ENCODE measurements at places on chromosomes 1 and 21.

- no peak for DNase-seq
Observed at GRCh38 chr1:18807334-18808063, 52.0 kb downstream of the TAS1R2 start.

DNA sequence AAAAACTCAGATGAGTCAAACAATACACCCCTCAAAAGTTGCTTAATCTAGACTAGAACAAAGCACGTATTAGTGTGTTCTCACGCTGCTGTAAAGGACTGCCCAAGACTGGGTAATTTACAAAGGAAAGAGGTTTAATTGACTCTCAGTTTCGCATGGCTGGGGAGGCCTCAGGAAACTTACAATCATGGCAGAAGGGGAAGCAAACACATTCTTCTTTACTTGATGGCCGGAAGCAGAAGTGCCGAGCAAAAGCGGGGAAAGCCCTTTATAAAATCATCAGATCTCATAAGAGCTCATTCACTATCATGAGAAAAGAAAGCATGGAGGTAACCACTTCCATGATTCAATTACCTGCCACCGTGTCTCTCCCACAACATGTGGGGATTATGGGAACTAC is 10.1 kb downstream of the JAM2 start:
- no peak for DNase-seq

DNA sequence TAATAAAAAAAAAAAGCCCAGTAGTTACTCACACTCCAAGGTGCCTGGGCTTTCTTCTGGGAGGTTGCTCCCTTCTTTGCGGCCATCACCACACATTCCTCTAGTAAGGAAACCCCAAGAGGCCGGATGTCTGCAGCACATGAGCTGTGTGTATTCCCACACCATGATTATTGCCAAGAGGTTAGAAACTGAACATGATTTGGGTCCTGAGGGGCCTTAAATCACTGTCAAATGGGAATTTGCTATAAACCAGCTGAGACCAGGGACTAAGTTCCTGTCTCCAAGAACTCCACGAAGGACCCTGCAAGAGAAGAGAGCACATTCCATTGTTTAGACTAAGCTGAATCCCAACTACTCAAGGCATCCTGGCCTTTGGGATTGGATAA is 85.3 kb upstream of the SSX2IP start:
- DNase-seq, result no peak

DNA sequence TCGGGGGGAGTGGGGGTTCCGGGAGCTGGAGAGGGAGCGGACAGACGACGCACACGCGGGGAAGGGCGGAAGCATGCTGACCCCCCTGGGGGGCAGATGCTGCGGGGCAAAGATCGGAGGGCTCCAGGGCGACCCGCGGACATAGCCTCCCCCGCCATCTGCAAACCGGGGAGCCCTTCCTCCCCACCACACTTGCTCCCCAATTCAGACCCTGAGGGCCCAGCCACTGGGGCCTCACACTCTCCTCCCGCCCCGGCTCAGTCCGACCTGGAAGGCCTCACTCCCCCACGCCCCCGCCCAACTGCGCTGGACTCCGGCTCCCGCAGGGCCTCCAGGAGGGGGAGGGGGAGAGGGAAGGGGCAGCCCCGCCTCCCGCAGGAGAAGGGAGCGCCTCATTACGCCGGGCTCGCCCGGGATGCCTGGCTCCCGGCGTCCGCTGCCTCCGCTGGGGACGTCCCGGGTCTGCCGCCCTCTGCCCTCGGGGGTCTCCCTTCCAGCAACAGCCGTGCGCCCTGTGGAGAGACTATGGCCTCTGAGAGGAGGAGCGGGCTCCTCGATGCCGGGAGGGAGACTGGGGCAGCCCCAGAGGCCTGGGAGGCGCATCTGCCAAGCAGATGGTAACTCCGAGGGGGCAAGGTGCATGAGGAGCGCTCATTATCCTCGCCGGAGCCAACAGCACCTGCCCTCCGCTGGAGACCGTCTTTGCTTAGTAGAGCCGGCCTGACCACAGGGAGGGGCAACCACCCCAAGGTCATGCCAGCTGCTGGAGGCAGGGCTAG is 636 bp upstream of the CAMK2N1 start:
- peak; percentile 67 for DNase-seq

DNA sequence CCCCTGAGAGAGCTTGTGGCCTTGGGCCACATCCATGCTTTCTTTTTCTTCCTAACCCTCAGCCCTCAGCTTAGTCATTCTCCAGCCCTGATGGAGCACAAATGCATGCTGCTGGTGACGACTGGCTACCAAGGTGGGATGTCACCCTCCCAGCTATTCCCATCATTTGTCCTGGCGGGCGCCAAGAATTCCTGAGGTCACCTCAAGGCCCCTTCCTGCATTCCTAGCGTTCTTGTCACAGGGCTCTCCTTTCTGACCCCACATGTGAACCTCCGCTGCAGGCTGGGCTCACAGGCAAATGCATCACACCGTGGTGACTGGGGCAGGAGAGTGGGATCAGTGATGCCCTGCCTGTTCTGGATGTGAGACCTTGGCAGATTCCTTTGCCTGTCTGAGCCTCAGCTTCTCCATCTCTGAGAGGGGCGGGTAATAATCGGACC is 53.4 kb upstream of the IFFO2 start:
- no peak for DNase-seq

DNA sequence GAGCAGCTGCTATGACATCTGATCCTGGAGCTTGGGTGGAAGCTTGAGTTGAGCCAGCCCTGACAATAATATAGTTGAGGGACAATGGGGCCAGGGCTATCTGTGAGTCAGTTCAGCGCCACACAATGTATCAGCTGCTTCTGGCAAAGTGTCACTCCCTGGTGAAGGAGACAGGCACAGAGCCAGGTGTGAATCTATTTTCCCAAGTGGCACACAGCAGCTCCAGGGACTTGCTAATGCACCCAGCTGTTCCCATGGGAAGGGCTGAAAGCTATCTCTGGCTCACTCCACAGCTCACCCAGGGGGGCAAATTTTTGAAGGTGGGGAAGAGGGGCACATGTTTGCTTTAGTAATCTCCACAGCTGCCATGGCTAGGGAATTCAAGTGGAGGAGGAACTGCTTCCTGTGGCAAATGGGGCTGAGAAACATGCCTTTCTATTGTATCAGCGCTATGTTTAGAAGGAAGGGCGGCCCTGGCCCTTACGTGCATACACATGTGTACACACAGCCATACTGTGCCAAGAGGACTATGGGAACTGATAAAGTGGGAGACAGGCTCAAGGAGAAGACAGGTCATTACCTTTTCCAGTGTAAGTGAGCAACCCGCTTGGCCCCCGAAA is 2.2 kb downstream of the CYB5R1 start:
- peak; percentile 45 for DNase-seq

DNA sequence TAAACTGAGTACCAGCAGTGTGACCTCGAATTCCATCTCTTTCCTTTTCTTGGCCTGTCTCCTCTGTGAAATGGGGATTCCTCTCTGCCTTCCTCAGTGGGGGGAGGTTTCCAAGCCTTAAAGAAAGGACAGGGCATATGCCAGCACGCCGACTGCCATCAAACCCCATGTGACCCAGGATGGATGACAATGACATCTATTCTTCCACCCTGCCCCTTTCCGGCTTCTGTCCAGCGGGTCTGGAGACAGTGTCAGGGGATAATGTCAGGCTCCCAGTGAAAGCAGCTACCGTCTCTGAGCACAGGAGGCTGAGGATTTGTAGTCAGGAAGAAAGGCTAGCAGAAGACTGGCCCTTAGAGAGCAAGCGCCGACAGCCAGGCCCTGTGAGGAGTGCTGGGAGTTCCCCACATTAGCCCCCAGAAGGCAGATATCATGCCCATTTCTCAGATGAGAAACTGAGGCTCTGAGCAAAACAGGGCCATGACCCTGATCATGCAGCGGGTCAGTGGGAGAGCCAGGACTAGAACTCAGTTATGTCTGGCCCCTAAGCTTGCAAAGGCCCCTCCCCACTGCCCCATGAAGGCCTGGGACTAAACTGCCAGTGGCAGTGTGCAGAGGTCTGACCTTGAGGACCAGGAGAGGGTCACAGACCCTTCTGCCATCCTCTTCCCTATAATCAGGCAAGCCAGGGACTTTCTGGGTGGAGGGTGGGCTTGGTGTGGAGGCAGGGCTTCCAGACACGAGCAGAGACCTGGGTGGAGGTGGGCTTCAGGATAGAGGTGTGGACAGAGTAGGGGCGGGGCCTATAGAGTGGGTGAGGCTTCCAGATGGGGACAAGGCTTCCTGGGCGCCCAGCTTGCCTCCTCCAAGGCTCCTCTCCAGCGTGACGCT is 30.1 kb downstream of the CDCA8 start:
- DNase-seq, result no peak

- DNase-seq, result peak; percentile 45
Observed at GRCh38 chr1:86429835-86430234, 5.9 kb downstream of the CLCA2 start.

GRCh38 chr1:109027841-109028240 is 14.1 kb downstream of the WDR47 start:
- no peak for DNase-seq

DNA sequence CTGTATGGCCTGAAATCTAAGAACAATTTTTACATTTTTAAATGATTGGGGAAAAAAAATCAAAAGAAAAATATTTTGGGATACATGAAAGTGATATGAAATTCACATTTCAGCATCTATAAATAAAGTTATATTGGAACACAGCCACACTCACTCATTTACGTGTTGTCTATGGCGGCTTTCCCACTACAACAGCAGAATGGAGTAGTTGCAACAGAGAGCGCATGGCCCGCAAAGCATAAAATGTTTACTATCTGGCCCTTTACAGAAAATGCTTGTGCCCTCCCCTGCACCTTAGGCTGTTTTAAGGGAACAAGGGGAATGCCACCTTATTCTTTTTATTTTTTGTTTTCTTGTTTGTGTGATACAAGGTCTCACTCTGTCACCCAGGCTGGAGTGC is 3.5 kb downstream of the KLHDC8A start:
- no peak for DNase-seq

GRCh38 chr1:18319099-18319498 is 161.6 kb upstream of the KLHDC7A start:
- DNase-seq, result no peak

GRCh38 chr1:41875487-41875886 is 43.2 kb downstream of the HIVEP3 start:
- no peak for DNase-seq

DNA sequence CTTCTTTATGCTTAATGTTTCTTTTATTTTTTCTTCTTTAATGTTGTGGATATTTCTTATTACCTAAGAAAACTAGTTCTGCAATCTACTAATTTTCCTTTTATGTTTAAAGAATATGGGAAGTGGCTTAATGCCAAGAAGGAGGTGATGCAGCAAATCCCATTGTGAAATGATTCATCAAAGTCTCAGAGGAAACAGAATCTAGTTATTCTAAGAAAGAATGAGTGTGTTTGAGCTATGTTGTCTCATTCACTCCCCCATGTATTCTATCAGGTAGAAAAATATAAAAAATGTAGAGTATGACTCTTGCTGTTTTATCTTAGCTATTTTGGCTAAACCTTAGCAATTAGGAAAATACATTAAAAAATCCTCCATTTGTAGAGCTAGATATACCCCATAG is 659.9 kb upstream of the RGS18 start:
- DNase-seq, result no peak

DNA sequence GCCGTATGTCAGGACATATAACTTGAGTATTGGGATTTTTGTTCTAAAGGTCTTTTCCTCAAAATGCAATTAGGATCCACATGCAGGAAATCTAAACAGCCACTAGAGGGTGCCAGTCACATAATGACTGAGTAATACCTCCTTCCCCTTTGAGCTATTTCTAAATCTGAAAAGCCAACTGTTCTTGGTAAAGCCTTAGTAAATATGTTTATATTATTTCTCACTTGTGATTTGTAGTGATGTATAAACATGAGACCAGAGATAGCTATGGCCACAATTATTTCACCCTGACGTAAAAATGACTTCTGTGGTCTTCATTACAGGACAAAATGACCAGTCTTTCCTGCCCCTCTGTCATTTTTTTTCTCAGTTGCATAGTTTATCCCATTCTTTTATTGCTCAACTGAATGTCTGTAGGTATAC is 41.0 kb upstream of the DR1 start:
- DNase-seq, result no peak

DNA sequence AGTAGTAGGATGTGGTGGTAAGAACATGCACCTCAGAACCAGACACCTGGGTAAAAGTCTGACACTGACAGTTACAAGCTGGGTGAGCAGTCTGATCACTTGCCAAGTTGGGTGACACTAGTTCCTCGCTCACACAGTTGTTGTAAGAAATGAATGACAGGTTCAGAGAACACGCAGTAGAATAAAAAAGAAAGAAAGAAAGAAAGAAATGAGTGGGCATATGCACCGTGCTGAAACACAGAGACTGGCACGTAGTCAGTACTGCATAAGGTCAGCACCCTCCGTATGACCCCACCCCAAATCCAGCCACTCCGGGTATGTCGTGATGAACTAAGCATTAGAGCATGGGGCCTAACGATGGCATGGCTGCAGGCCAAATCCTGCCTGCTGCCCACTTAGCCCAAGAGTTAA is 90.6 kb downstream of the GLUL start:
- no peak for DNase-seq

DNA sequence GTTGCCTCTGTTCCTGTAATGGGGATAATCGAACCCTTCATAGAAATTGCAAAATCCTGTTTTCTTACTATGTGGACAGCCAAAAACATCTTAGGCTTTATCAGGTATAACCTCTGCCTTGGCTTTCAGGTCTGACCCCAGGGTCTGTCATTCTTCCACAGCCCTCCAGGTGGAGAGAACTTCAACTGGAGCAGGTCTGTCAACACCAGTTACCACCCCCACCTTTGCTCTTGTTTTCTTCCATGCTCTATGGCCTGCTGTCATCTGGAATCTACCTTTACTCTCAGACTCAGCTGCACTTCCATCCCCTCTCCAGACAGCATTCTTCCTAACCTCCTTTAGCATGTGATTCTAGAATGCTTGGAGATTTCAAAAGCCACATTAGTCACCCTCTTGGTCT is 10.4 kb upstream of the GJA9 start:
- DNase-seq, result no peak

DNA sequence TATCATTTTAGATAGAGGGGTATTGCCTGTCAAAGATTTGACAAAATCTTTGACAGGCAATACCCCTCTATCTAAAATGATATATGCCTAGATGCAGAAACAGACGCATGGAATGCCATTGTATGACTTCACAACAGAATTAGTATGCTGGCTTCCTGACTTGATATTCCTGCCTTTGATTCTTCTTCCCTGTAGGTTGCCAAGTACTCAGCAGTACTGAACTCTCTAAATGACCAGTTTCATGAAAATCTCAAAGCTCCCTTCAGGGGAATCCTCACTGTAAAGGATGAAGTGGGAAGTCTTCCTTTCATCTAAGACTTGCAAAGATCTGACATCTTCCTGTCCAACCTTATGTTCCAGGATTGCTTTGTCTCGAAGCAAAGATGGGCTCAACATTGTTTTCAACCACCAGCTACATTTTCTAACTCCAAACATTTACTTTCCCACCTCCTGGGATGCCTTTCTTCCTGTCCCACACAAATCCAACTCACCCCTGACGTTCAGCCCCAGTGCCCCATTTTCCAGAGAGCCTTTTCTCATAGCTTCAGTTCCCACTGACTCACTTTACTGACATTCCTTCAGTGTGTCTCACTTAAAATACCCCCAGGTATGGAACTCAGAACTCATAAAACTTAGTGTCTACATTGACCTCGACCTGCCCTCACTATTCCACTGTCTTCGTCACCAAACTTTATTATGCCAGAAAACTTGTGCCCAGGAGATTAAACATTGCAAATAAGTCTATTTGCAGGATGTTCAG is 67.3 kb upstream of the KCNJ6 start:
- no peak for DNase-seq
